ENCODE measurements at places on chromosomes 2 and 18.

DNA sequence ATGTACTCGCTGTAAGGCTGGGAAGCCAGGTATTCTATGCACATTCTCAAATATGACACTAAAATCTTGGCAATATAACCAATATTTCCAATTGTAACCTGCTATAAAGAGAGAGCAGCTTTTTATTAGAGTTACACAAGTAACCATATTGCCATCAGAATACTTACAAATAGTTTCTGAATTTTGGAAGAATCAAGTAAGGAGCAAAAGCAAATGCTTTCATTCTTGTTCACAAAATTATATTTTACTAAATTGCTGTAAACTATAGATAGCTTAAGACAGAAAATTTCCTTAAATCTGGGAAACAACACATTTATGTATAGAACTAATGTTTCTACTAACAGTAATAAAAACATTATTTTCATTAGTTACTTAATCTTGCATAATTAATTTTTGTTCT, 77.2 kb downstream of the EFEMP1 start:
- DNase-seq: no peak

GRCh38 chr2:112256654-112257053, 1.8 kb upstream of the ZC3H8 start:
- no peak for DNase-seq

- no peak for DNase-seq
Measured at GRCh38 chr18:8426401-8426800, 182.8 kb upstream of the RAB12 start.

DNA sequence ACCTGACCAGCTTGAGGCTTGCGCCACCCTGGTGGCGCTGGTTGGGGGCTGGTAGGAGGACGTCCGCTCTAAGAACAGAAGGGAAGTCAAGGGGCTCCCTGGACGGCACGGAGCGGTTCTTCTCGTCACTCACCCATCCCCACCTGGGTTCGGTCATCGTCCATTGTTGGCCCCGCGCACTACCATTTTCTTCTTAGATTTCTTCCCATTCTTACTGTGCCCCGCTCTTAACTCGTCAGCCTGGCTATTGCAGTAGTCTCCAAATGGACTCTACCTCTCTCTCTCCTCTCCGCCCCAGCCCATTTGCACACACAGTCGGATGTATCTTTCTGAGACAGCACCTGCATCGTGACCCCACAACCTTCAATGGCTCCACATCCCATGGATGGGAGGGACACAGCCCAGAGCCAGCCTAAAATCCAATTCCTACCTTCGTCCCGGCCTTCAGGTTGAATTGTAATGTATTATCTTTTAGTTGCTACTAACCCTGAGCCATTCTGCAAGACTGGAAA, 814 bp upstream of the RAB1A start:
- DNase-seq: peak; percentile 70

DNA sequence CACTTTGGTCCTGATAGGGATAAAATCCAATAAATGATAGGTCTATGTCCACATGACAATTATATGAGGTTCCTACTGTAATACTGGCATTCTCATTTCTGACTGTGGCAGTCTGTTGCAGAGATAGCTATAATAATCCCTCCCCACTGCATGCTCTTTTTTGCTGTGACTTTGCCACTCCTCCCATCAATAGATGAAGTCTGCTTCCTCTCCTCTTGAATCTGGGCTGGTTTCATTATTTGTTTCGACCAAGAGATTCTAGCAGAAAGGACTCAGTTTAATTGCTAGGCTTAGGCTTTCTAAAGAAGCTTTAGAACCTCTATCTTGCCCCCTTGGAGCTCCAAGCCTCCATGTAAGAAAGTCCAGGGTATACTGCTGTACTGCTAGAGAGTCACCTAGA, 23.3 kb upstream of the CREB1 start:
- DNase-seq: no peak

DNA sequence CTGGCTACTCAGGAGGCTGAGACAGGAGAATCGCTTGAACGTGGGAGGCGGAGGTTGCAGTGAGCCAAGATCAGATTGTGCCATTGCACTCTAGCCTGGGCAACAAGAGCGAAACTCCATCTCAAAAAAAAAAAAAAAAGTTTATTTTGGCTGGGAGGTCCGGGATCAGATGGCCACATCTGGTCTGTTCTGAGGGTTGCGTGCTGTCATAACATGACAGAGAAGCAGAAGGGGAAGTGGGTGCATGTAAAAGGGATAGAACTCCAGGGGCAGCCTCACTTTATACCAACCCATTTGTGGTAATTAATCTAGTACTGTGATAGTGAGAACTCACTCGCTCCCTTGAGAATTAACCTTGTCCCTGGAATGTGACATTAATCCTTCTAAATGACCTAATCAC, 101.2 kb downstream of the PTPN4 start:
- no peak for DNase-seq

DNA sequence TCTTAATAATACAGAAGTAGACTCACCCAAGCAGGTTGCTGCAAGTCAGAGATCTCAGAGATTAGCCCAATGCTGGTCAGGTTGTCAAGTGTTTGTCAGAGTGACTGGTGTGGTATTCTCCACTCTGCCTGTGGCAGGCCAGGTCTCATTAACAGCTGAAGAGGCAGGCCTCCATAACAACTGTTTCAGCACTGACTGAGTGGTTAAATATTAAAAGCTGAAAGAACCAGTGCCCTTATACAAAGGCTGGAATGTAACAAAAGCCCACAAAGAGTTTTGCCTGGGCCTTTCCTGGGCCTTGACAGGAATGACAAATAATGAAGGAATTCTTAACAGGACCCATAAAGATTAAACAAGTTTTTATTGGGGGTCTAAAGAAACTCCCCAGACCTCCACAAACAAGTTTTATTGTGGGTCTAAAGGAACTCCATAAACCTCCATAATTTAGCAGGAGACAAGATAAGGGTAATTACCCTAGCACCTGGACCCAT, 26.8 kb downstream of the SULT1C2 start:
- no peak for DNase-seq

GRCh38 chr2:219125225-219125885, 35.3 kb downstream of the NHEJ1 start:
- DNase-seq: no peak

Measured in kidney capillary endothelial cell (primary cell).